Tibial nerve (tissue), 4 donors: ENCODE measurements at places on chromosomes 1 and 21. TPM values are rescaled to one million over a fixed set of nuclear protein-coding genes. Genes with fewer than 3 reads are reported as not detected.

DNA sequence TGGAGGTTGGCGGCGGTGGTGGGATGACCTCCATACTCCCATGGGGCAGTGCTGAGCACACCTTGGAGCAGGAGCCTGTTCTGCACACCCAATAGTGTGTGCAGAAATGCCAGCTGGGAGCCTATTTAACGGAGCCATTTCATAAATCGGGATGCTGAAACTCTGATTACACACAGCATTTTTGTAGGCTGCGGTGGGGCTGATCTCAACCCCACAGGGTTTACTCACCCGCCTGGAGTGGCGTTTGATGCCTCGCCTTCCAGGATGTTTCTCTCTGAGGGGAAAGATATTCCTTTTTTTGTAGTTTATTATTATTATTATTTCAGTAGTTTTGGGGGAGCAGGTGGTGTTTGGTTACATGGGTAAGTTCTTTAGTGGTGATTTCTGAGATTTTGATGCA lies 82.6 kb upstream of the WDR26 start:
- H3K27me3 ChIP-seq = no peaks in the 10 kb centered on the region
- no peaks in the 10 kb centered on the region for H3K36me3 ChIP-seq
- no peak for DNase-seq
- no peak overlapping the region for H3K4me3 ChIP-seq

DNA sequence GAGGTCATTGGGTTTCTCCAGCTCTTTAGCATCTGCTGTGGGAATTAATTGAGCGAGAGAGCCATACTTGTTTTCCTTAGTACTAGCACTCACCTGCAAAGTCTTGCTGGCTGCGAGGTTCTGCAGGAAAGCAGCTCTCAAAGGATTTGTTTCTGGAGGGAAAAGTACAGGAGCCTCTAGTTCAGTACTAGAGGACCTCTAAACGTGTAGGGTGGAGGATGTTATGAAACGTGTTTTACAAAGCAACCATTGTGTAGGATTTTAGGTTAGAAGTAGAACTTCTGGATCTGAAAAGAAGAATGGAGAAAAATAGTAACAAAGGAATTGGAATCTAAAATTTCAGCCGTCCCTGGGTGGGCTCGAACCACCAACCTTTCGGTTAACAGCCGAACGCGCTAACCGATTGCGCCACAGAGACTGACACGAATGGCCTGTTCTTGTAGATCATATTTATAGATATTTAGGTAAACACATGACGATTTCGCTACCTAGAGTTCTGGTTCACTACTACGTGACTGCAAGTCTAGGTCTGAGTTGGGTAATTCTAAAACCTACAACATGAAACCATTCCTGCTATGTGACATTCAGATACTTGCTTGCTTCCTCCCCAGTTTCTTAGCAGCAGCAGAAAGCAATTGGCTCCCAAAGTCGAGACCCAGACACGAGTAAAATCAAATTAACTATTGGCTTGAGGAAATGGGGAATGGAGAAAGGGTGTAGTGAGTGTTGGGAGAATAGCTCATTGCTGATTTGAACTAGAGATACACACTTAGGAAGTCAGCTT lies 60.2 kb upstream of the CFAP126 start:
- H3K27ac ChIP-seq = no peak overlapping the region
- no peaks in the 10 kb centered on the region for H3K27me3 ChIP-seq
- no peaks in the 10 kb centered on the region for H3K4me1 ChIP-seq
- no peak for DNase-seq
- H3K4me3 ChIP-seq = no peak overlapping the region

- no peaks in the 10 kb centered on the region for H3K36me3 ChIP-seq
- H3K4me1 ChIP-seq = no peaks in the 10 kb centered on the region
- no peak overlapping the region for H3K27ac ChIP-seq
- no peak for DNase-seq
- H3K4me3 ChIP-seq = no peak overlapping the region
Measured at GRCh38 chr1:167439301-167439988, 78.9 kb downstream of the CD247 start.

Gene CD52
- 4.8 TPM for total RNA-seq
